Left lung (tissue), 14 donors: ENCODE measurements at places on chromosomes 1 and 21.

GRCh38 chr1:161226759-161227158 lies 899 bp downstream of the TOMM40L start:
- no peak for DNase-seq

DNA sequence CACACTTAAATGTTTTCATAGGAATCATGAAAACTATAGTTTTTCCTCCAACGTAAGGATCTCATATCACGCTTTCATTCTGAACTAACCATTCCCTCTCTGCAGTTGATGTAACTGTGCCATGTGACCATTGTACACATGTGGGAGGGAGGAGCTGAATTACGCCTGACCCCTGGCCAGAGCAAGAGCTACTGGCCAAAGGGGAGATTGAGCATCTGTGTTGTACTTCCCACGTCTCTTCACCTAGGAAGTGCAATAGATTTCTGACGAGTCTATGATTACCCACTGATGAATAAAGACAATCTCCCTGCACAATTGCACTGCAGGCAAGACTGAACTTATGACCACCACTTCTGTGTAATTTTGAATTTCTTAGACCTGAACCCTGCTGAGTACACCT lies 24.0 kb downstream of the PTPRC start:
- no peak for DNase-seq

GRCh38 chr21:26224366-26224765 lies 53.8 kb upstream of the APP start:
- DNase-seq: no peak

DNA sequence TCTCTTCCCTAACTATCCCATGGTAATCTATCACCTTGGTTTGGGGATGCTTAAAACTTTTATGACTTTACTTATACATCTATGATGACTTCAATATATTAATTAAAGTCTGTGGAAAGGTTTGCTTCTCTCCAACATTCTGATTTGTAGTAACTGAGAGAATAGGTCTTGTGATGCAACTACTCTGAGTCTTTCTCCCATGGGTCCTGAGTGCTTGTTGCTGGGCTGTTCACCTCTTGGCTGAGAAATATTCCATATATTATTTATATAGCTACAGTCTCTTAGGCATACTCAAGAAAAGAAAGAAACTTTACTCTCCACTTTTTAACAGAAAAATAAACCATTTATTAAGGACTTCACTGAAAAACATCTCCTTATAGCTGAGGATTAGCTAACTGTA lies 119.3 kb upstream of the PLPPR5 start:
- no peak for DNase-seq

- DNase-seq: no peak
These were observed 482 bp downstream of the TM2D1 start for GRCh38 chr1:61724506-61724812.

DNA sequence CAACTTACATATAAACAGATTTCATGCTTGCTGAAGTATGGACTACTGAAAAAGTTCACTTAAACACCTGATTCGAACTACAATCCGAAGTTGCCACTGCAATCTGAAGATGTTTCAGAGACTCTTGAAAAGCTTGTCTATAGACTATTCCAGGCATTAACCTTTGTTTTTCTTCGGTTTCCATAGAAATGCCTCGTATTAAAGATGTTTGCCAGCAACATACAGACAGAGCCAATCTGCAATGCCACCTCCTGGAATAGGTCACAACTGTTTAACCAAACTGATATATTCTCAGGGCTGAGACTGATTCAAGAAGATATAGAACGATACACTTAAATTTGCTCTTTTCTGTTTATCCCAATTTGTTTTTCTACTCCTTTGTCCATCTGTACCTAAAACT lies 28.9 kb upstream of the DMRTB1 start:
- no peak for DNase-seq

DNA sequence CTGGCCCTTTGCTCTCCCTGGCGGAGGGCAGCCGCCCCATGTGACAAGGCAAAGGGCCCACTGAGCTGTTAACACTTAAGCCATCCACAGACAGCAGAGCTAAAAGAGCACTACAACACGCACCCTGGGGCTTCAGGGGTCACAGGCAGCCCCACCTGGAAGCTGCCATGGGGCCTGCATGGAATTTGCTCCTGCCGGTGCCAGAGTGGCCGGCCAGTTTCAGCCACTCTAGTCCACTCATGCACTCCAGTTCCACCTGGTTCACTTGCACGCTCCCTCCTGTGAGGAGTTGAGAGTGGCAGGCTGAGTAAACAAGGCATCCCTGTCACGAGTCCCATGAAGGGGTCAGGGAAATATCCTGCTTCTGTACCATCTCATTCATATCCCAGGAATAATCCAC lies 55.3 kb downstream of the RIMS3 start:
- no peak for DNase-seq

DNA sequence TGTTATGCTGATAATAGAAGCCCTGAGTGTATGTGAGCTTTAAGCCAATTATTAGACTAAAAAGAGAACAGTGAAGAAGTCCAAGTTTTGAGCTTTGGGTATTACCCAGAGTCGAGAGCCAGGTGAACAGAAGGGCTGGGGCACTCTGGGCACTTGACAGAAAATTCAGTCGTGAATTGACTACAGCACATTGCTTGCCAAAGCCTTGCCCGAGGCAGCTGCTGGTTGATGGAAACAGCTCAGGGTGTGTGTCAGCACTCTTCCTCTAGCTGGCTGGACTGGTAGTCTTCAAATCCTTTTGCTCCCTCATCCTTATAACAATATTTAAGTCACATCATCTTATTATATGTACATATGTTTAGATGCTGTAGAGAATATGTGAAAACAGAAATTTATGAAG lies 21.3 kb downstream of the PDE4B start:
- DNase-seq: no peak

DNA sequence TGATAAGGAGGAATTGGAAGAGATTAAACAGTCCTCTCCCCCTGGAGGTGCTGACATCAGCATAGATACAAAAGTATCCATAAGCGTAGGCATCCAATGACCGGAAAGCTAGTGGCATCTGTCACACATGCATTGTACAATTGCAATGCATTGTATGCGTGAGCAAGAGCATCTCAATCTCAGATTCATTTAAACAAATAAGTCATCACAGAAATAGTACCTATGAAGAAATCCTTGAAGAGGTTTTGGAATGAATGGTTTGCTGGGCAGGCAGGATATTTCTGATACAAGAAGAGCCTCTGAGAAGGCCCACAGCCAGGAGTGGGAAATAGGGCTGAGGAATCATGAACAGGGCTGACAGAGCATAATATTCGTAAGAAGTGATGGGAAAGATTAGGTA lies 88.9 kb upstream of the ABCD3 start:
- no peak for DNase-seq

- DNase-seq: no peak
These were observed 16.7 kb upstream of the TRIM63 start for GRCh38 chr1:26084091-26084561.

- no peak for DNase-seq
These were observed 41.9 kb downstream of the CEP170 start for GRCh38 chr1:243213045-243213787.

DNA sequence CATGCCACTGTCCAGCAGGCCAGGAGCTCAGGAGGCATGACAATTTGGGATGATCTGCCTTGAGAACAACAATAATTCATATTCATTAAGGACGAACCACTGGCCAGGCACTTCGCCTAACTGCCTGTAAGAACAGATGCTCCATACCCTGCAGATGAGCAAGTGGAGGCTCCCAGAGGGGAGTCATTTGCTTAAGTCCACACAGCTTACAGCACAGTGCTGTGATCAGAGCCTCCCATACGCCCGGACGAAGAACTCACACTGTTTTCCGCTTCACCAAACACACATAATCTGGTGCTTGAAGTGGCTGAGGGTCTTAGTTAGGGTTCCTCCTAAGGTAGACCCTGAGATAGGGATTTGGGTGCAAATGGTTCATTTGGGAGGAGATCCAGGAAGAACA lies 93.4 kb upstream of the KLHDC7A start:
- no peak for DNase-seq

- no peak for DNase-seq
These were observed 12.0 kb downstream of the SPATC1L start for GRCh38 chr21:46171996-46172862.

GRCh38 chr1:156112276-156113137 lies 2.0 kb upstream of the LMNA start:
- no peak for DNase-seq

- no peak for DNase-seq
These were observed 3.3 kb upstream of the SLAMF8 start for GRCh38 chr1:159823406-159823805.

DNA sequence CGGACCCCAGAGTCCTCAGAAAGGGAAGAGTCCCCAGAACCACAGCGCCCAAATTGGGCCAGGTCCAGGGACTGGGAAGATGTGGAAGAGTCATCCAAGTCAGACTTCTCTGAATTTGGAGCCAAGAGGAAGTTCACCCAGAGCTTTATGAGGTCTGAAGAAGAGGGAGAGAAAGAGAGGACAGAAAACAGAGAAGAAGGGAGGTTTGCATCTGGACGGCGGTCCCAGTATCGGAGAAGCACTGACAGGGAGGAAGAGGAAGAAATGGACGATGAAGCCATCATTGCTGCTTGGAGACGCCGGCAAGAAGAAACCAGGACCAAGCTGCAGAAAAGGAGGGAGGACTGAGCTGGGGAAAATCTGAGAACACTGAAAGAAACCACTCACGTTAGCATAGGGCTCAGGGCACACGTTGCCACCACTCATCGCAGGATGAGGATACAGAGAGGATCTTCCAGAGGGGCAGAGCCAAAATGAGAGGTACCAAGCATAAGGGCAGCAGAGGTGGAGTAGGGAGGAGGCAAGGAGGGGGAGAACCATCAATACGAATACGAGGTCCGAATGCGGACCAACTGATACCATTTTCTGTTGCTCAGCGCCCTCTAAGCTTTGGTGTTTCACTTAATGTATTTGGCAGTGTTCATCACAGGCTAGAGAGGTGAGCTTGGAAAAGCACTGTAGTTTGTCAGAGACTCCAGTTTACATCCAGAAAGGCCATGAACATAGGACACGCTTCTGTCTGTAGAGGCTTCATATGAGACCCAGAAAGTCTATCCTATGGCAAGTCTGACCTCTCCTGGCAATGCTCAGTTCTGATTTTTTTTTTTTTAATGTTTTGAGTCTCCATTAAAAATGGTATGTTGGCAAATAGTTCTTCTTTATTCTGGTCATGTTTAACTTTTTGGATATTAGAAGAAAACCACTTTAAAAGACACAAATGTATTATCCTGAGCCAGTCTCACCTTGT lies 34.7 kb downstream of the STYXL2 start:
- DNase-seq: no peak

DNA sequence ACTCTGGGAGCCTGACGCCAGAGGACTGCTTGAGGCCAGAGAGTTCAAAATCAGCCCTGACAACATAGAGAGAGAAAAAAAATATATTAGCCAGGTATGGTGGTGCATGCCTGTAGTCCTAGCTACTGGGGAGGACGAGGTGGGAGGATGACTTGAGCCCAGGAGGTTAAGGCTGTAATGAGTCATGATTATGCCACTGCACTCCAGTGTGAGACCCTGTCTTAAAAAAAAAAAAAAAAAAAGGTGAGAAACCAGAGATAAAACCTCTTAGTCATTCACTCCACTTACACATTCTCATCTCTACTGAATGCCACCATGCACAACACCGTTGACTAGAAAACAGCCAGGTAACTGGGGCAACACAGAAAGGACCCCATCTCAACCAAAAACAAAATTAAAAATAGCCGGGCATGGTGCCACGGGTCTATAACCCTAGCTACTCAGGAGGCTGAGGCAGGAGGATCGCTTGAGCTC lies 178.1 kb downstream of the SLC45A1 start:
- DNase-seq: no peak

DNA sequence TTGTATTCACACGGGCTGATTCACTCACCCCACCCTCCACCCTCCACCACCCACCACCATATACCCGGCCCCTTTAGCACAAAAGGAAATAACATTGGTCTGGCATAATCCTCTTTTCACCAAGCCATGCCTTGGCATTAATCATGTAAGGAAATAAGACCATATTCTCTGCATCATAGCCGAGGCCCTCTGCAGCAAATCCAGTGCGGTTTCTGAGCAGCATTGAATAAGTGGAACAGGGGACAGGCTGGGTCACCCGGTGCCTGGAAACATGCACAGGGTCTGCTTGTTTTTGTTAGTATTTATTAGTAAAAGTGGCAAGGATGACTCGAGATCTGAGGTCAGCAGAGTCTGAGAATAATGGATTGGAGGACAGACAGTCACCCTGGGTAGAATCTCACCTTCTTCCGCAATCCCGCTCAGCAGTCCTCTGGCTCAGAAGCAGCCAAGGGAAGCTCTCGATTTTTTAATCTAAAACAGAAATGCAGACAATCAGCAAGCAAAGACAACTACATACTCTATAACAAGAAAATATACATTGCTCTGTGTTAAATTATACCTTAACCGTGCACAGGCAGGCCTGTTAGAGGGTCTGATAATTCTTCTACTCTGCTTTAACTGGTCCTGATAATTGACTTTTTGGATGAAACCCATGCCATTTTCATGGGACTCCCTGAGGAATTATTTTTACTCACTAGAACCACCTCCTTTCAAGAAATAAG lies 52.4 kb upstream of the CDC42BPA start:
- DNase-seq: no peak

DNA sequence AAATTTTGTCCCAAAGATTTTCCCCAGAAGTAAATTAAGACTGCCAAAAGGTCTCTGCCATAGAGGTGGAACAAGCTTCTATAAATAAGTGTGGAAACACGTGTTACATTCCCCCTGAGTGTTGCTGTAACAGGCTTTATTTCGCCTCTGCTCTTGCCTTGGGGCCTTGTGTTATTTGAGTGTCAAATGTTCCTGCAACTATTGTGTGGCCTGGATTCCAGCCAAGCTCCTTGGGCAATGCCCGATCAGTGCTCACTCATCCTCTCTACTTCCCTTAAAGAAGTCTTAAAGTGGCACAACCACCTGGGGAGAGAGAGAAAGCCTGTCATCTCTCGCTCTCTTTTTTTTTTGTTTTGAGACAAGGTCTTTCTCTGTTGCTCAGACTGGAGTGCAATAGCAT lies 156.7 kb downstream of the NR5A2 start:
- DNase-seq: peak; percentile 93

- no peak for DNase-seq
These were observed 33.3 kb upstream of the HNRNPU start for GRCh38 chr1:244897476-244898254.

DNA sequence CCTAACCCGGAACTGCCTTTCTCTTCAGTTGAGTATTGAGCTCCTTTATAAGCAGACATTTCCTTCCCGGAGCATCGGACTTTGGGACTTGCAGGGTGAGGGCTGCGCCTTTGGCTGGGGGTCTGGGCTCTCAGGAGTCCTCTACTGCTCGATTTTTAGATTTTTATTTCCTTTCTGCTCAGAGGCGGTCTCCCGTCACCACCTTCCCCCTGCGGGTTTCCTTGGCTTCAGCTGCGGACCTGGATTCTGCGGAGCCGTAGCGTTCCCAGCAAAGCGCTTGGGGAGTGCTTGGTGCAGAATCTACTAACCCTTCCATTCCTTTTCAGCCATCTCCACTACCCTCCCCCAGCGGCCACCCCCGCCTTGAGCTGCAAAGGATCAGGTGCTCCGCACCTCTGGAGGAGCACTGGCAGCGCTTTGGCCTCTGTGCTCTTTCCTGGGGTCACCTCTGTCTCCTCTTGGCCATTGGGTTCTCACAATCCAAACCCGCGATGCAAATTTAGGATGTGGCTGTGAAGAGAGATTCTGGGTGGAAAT lies 3.7 kb downstream of the OLIG2 start:
- DNase-seq: no peak
